ENCODE measurements at places on chromosomes 6 and 20.

DNA sequence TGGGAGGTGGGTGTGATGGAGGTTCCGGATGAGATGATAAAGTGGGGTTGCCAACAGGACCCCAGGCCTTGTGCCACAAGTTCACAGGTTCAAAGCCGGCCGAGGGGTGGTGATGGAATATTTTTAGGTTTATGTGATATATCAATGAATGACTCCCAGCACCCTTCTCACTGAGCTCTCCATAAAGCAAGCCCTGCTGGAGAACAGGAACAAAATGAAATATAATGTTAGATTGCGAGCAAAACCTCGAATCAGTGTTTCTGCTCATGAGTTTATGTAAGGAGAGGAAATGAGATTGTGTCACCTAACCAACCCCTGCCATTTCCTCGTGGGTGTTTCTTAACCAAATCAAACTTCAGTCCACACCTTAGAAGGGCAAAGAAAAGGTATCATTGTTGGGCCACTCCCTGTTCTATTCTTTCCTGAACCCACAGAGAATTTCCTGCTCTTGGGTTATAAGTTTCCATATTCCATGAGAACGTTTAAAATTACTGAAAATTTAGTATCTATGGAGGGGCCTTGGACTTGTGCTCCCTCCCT lies 192.2 kb upstream of the EXOC2 start:
- no peak for DNase-seq

DNA sequence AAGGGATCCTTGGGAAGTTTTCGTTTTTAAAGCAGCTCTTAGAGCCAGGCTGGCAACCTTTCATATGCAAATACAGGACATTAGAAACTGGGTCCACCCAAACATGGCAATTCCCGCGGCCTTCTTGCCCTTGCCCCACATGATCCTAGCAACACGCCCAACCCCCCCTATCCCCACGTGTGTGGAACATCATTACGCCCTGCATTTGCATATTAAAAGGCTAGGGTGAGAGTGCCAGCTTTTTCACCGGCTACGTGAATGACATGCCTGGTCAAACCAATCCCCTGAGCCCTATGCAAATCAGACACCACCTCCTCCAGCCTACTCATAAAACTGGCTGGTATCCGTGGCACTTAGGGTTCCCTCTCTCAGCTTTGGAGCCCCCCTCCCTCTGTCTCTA lies 88.1 kb downstream of the TNFRSF21 start:
- no peak for DNase-seq

DNA sequence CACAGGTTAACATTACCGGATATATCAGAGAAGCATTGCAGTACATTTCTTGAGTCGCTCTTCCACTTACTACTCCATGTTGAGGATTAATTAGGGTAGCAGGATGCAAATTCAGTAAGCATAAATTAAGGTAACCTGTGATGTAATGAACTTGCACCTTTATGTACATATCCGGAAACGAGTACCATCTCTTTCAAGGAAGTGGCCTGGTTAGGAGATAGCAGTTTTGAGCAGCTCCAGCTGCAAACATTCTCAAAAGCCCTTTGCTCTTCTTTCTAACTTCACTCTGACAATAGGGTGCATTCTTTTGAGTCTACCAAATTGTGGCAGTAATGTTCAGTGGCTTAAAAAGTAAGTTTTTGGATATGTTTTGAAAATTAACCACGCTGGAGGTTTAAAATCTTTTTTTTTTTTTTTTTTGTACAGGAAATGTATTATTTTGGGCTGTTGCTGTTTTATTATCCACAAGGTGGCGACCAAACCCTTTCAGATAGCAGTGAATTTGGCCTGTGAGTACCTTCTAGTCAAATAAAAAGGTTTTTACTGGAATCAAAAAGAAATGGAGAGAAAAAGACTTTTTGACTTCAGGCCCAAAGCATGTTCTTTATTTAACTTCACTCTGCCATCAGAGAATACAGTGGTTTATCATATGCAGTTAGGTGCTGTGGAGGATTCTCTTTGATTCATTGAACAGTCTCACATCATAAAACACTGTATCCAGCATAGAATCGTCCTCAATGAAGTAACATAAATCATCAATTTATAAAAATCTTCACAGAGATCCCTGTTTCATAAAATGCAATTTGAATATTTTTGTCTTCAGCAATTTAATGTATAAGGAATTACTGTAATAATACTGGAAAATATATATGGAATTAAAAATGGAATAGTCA lies 8.9 kb downstream of the FAM217B start:
- no peak for DNase-seq

DNA sequence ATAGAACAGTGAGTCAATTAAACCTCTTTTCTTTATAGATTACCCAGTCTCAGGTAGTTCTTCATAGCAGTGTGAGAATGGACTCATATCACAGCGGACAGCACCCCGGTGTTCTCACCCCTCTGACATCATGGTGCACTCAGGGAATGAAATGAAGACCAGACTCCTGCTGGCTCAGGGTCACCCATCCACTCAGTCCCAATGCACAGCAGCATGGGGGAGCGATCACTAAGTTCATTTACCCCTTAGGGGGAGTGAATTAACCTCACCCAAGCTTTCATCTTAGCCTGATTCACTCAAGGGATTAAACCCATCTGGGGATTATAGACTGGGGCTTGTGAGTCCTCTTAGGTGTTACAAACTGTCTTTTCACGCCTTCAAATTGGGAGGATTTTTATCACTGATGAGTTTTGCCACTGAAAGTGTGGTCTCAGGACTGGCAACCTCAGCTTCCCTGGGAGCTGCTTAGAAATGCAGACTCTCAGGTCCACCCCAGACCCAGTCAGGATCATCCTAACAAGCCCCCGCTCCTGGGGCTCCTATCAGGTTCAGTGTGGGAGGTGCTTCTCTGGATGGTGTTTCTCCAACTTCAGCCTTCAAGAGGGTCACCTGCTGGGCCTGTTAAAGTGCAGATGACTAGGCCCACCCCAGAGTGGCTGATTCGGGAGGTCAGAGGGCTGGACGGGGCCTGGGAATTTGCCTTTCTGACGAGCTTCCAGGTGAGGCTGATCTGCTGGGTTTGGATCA lies 44.3 kb upstream of the FRMD1 start:
- DNase-seq = no peak

DNA sequence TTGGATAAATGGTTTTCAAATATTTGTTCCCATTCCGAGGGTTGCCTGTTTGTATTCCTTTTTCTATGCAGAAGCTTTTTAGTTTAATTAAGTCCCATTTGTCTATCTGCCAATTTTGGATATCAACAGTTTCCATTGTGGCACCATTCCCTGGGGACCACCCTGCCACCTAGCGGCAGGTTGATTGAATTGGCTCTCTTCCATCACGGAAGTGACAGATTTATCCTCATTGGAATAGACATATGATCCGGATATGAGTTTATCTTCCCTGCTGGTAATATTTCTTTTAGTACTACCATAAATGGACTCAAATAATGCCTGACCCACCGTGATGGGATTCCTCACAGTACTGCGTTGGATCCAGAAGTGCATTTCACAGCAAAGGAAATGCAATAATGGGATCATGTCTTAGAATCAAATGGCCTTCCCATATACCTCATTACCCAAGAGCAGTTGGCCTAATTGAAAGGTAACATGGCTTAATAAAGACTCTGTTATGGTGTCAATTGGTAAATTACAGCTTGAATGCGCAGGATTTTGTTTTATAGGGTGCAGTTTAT lies 327.0 kb downstream of the BMP2 start:
- DNase-seq = no peak

DNA sequence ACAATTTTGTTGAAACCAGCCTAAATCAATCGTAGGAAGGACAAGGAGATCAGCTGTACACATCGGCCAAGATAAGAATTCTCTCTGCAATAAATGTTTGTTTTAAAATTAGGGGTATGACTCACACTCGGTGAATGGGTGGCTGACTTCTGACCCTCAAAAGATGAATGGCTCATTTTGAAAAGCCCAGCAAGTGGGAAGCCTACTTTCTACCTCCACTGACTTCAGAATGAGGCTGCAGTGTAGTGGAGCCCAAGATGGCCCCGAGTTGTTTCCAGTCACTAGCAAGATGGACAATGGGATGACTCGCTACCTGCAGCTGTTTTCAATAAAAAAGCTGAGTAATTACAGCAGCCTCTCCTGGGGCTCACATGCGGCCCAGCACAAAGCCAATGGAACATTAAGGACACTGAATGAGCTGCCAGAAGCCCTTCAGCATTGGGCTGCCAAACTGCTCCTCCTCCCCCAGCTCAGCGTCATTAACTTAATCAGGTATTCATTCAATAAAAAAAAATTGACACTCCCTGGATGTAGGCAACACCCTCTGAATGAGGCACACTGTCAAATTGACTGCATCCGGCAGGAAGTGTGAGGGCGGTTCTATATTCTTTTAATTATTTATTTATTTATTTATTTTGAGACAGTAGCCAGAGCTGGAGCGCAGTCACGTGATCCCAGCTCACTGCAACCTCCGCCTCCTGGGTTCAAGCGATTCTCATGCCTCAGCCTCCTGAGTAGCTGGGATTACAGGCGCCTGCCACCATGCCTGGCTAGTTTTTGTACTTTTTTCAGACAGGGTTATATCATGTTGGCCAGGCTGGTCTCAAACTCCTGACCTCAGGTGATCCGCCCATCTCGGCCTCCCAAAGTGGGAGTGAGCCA lies 107.3 kb downstream of the GMPR start:
- no peak for DNase-seq

DNA sequence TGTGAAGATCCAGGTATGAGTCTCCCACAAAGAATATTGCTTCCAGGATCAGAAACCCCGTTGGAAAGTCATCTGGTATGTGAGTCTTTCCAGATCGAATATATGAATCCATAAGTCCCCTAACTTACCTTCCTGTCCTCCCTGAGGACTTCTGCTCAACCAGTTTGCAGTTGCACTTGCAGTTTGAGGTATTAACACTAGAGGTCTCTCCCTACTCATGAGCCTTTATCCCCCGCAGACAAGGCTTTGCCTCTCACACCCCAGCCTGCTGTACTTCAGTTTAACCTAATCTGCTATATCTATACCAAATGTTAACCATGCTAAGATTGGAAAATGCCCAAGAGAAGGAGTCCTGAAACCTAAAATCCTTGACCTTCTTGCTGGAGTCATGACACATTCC lies 135.3 kb upstream of the DEFB112 start:
- no peak for DNase-seq

- no peak for DNase-seq
Observed at GRCh38 chr6:109339906-109340678, 42.2 kb downstream of the CD164 start.

- no peak for DNase-seq
Observed at GRCh38 chr20:37416848-37417616, 71.1 kb downstream of the SRC start.

DNA sequence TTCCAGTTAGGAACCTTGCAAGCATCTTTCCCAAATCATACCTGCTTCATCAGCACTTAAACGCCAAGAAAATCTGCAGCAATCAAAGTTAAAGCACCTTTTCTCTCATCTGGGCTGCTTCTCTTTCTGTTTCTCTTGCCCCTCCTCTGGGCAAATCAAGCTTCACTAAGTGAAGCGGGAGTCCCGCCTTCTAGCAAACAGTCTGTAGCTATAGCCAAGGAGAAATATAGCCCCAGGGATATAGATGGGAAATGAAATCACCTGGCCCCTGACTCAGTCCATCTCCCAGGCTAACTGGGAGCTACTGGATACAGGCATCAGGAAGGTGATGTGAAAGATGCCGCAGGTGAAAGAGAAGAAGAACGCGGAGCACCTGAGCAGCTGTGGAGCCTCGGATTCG lies 481.9 kb downstream of the C6orf118 start:
- no peak for DNase-seq

GRCh38 chr20:62921119-62921687 lies 5.1 kb downstream of the DIDO1 start:
- DNase-seq = peak; percentile 55

GRCh38 chr6:46808806-46809205 lies 15.6 kb downstream of the MEP1A start:
- DNase-seq = no peak

DNA sequence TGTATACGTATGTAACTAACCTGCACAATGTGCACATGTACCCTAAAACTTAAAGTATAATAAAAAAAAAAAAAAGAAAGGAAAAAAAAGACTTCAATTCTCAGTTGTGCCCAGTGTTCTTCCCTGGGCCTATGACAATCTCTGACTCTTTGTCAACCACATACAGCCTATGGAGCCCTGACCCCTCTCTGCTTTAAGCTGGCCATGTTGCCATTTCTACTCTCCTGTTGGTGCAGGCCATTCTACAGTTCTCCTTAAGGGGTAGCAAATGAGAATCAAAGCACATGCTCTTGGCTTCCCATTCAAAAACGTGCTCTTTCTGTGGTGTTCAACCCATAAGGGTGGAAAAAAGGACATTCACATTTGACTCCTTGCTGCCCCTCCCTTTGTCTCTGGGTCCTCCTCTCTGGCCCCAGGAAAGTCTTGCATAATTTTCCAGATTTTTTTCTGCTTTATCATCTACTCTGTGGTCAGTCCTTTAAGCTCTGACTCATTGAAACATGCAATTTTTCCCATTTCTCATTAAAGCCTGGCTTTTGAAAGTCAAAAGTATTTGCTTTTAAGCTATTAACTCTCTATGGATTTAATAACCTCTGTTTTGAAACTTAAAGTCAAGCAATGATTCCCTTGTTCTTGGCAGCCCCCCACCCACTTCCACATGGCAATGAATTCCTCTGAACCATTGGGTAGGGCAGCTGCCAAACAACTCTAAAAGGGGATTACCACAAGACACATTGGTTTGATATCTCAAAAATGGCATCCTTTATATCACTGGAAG lies 208.6 kb upstream of the MCHR2 start:
- no peak for DNase-seq

DNA sequence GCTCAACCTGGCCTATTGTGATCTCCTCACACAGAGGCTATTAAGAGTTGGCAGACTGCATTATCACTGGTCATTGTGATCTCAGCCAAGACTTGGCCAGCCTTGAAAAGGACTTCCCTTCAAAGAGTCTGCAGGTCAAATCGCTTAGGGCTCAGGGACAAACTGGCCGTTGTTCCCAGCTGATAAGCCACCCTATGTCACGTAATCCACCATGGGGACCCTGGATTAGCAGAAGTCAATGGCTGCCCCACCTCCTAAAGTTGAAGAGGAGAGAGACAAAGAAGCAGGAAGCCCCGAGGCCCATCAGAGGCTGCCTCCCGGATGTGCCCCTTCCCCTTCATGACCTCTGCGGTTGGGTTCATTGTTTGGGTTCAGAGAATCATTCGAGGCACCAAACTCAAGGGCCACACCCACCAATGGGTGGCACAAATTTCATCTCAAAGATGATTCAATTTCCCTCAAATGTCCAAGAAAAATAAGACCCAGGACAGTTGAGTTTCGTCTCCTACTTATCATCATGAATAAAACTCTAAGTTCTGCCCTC lies 56.6 kb downstream of the BPIFB1 start:
- no peak for DNase-seq
